ENCODE measurements at places on chromosomes 5 and 9. TPM values are rescaled to one million over a fixed set of nuclear protein-coding genes. Genes with fewer than 3 reads are reported as not detected.

GRCh38 chr9:76987594-76988200, 31.8 kb upstream of the FOXB2 start:
- DNase-seq, result peak; percentile 77

DNA sequence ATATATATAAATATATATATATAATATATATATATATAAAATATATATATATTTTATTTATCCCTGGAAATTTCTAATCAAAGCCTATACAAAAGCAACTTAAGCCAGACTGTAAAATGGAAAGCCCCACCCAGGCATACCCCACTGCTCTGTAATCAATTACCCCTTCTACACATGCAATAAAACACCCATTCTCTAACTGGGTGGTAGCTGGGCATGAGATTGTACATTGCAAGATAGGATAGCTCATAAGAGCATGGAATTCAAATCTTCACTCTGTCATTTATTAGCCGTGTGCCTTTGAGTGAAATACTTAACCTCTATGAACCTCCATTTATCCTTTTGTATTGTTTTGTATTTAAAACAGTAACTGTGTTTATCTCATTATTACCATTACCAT, 405.3 kb upstream of the SLC30A5 start:
- no peak for DNase-seq

The GTF2H2C gene
- polyA plus RNA-seq, result 19.6 TPM

DNA sequence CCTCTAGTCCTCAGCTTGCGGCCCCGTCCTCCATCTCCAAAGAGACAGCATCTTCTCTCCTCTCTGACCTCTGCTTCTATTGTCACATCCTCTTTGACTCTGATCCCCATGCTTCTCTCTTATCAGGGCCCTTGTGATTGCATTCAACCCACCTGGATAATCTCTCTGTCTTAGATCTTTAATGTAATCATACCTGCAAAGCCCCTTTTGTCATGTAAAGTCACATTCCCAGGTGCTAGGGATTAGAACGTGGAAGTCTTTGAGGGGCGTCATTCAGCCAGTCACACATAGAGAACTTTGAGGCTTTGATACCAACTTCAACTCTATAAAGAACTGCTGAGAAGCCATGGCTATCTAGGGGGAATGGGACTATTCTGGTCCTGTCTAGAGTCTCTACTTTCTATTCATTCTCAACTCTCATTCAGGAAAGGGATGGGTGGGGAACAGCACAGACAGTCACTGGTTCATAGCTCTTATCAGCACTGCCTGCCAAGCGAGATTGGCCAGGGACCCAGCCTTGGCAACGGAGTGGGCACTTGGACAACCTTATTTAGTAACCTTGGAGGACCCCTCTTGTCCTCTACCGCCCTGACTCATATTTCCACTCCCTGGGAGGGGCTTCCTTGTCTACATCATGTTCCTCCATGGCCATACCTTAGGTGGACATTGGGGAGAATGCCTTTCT, 29.0 kb downstream of the TAS2R1 start:
- DNase-seq, result no peak

The ZNF658 gene
- 0.81 TPM for polyA plus RNA-seq

- no peak for DNase-seq
These were observed 12.8 kb downstream of the AFAP1L1 start for GRCh38 chr5:149284501-149284900.

- DNase-seq, result no peak
These were observed 17.2 kb downstream of the KDM3B start for GRCh38 chr5:138369706-138370105.

DNA sequence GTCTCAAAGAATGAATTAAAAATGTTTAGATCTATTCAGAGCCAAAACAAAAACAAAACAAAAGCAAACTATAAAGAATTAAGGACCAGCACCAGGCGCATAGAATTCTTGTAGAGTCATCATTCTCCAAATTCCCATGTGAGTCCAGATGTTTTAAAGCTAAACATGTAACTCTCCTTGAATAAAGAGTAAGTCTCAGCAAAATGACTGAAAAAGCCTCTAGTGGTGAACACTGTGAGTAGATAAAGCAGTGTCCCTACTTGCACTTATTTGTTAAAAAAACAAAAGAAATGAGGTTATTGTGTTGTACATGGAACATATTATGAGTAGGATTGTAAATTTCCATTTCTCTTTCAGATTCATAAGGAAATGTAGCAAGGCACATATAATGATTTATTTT, 44.0 kb downstream of the NNT start:
- no peak for DNase-seq

- DNase-seq, result no peak
These were observed 20.6 kb downstream of the MEGF9 start for GRCh38 chr9:120693700-120694008.

The CEP120 gene
- polyA plus RNA-seq, result 5.3 TPM

The PCDHB2 gene
- not detected for polyA plus RNA-seq

Measured in small intestine (tissue), 16 donors.